ENCODE measurements at places on chromosomes 4 and X.

GRCh38 chr4:76723373-76723772 is 174.6 kb downstream of the SOWAHB start:
- no peak for DNase-seq

GRCh38 chr4:18566970-18567799 is 545.6 kb upstream of the LCORL start:
- DNase-seq = no peak

- DNase-seq = no peak
Measured at GRCh38 chrX:49876750-49877149, 2.5 kb upstream of the USP27X start.

GRCh38 chr4:185920171-185920570 is 108.2 kb upstream of the SORBS2 start:
- no peak for DNase-seq

DNA sequence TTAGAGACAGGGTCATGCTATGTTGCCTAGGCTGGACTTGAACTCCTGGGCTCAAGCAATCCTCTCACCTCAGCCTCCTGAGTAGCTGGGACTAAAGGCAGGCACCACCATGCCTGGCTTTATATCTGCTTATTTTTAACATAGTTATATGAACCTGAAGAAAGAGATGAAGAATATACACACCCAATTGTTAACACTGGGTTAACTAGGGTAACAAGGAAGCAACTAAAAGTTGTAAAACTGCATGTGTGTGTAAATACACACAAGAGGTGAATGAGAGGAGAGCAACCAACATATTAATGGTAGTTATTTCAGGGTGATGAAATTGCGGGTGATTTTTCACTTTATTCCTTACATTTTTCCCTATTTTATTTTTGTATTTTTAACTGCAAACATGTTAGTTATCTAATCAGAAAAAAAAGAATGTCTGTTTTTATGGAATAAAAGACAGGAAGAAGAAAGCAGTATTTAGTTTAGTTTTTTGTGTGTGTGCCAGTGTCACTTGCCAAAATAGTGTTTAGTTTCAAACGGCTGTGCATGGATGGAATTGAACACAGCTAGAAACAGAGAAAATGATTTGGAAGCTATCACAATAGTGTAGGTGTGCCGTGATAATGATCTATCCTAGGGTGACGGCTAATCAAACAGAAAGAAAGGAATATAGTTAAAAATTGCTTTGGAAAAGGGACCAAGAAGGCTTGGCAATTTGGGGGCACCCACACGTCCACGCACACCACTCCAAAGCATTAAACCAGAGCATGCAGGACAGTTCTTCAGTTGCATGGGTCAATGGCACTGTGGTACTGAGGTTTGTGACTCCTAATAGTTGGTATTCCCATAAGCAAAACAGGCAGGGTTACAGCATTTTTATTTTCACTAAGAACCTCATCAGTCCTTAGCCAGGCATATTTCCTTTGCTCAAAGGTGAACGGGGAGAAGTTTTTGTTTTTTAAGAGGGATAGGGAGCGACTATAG is 89.1 kb upstream of the KLHL13 start:
- DNase-seq = no peak

DNA sequence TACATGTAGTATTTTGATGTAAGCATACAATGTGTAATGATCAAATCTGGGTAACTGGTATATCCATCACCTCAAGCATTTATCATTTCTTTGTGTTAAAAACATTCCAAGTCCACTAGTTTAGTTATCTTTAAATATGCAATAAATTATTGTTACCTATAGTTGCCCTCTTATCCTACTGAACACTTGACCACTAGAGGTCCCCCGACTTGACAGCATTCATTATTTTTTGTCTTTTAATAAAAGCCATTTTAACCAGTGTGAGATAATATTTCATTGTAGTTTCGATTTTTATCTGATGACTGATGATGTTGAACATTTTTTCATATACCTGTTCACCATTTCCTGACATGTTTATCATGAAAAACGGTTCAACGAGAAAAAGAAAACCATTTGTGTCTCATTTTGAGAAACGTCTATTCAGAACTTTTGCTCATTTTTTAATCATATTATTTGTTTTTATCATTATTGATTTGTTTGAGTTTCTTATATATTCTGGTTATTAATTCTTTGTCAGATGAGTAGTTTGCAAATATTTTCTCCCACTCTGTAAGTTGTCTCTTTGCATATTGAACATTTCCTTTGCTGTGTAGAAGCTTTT is 199.0 kb upstream of the CXXC4 start:
- no peak for DNase-seq

- DNase-seq = no peak
Measured at GRCh38 chr4:125693228-125693627, 378.5 kb downstream of the FAT4 start.

DNA sequence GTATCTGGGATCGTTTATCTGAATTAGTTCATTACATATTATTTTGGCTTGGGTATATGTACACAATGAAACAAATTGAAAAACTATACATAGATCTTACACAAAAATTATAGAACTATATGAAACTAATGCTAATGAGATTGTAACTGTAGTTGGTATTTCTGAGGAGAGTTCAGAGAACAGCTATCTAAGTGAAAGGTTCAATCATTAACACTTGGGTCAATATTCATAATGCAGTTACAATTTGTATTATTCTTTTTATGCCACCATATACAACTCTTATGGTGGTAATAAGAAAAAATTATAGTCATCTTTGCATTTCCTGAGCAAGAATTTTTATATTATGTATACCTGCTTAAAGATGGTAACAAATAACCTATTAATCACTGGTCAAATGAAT is 461.0 kb downstream of the GRXCR1 start:
- DNase-seq = no peak

DNA sequence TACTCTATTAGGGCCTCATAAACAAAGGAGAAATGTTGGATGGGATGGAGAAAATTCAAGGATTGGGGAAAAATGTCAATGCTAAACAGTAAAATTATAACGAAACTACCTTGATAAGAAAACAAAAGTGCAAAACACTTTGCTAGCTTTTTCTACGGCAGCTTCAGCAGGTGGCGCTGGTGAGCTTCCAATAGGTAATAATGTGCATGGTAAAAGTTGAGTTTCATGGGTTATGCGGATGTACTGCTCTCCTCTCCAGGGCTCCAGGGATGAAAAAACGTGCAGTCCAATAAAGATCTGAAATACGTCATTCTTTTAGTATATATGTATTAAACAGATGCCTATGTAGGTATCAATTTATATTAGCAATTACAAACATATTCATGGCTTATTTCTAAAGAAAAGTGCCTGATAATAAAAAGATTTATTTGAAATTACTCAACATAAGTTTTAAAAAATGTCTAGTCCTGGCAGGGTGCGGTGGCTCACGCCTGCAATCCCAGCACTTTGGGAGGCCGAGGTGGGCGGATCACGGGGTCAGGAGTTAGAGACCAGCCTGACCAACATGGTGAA is 239.6 kb downstream of the GRXCR1 start:
- DNase-seq = peak; percentile 24

DNA sequence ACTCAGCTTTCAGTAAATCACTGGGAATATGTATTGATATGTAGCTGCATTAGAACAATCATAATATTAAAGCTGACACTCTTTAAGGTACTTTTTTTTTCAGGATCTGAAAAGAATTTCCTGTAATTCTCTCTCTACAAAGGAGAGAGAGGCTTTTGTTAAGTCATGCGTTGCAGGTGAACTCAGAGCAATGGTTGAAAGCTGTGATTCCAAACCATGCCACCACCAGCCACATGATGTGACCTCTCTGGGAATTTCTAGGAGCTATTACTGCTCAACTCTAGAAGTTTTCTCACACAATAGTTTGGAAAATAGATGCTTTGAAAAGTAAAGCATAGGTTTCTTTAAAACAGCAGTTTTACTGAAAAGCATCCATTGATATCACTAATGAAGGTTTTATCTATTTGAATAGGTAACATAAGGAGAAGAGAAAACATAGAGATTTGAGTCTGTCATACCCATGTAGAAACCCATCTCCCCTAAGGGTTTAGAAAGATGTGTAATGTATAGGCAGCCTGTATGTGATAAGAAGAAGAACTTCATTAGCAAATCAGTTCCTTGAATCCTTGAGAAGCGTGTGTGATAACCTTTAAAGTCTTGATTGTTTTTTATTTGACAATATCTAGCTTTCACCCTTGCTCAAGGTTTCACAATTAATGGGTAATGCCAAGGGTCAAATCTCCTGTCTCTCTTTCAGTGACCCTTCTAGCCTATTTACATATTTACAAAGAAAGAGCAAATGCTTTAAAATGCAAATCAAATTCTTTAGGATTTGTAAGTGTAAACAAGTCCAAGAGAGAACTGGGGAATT is 161.0 kb upstream of the ANKRD50 start:
- DNase-seq = no peak

GRCh38 chr4:43163101-43163792 is 270.7 kb downstream of the GRXCR1 start:
- no peak for DNase-seq

- no peak for DNase-seq
Measured at GRCh38 chrX:7109838-7110793, 37.4 kb upstream of the STS start.

GRCh38 chr4:23268072-23268771 is 575.5 kb downstream of the GBA3 start:
- DNase-seq = no peak

GRCh38 chrX:9019151-9019550 is 14.8 kb downstream of the FAM9B start:
- no peak for DNase-seq

DNA sequence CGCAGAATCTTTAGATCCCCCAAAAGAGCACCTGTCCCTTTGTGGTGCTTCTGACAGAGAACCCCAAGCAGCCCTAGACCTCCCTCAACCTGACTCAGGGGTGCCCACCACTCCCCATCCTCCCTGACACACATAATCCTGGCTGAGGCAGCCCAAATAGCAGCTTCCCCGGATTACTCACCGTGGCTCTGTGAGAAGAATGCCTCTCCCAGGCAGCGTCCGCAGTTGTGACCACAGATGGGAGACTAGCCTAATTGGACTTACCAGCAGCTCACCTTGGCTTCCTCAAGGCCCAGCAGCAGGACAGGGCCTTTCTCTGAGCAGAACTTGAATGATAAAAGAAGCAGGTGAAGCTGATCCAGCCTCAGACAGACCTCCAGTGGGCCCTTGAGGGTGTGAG is 10.3 kb upstream of the ODAPH start:
- DNase-seq = no peak

DNA sequence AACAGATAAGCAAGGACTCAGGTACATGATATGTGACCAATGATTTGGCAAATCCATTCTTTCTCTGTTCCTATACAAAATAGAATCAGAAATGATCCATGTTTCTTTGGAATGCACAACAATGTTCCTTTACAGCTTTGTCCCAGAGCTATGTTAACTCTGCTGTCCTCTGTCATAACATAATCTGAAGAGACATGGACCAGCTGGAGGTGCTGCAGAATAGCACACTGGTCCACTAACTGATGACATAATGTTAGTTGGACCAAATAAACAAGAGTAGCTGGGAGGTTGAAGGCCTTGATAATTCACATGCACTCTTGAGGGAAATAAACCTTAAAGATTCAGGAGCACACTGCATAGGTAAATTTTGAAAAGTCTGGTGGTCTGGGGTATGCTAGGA is 23.0 kb upstream of the DHX15 start:
- DNase-seq = no peak

- DNase-seq = no peak
Measured at GRCh38 chrX:133590703-133591505, 175.6 kb upstream of the GPC4 start.

GRCh38 chrX:30653415-30654131 is at the start of gene GK:
TSS of gene GK (plus strand) at chrX:30653423. CDS start at chrX:30653538, 115 bp downstream.
- DNase-seq = no peak

- DNase-seq = peak; percentile 47
Measured at GRCh38 chrX:24838629-24839028, 144.9 kb downstream of the POLA1 start.

- no peak for DNase-seq
Measured at GRCh38 chrX:150762258-150763165, 69.3 kb downstream of the MTMR1 start.

GRCh38 chr4:48033825-48034413 is 17.3 kb downstream of the NIPAL1 start:
- no peak for DNase-seq

DNA sequence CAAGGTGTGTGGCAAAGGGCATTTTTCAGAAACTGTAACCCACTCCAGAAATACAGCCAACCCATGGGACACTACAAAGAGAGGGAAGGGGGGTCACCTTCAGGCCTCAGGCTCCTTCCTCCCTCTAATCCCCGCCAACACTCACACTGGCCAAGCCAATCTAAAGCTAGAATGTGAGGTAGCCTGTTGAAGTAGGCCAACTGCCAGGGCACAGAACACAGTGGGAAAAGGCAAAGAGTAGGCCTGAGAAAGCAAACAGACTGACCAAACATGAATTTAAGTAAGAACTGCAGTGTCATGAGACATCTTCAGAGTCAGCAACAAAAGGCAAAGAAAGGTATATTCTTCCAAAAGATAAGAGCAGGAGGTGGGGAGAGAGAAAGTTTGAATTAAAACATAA is 289.0 kb downstream of the HNRNPD start:
- no peak for DNase-seq

DNA sequence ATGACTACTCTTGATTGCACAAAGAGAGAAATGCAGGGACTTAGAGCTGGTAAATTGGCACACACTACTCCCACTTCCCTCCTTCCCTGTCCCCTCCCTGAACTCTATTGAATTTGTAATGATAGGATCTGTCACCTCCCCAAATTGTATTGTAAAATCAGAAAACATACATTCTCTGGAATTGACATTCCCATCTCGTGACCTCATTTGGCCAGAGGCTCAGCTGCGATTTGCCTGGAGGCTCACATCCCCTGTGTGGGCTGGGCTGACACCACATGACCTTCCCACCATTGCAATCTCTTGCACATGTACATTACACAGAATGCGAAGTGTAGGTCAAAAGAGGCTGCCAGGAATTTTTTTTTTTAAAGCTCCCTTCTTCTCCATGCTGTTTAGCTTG is 172.1 kb downstream of the MID1IP1 start:
- no peak for DNase-seq

GRCh38 chrX:133258481-133258880 is 40.3 kb upstream of the TFDP3 start:
- no peak for DNase-seq

GRCh38 chrX:16444353-16444752 is 205.6 kb upstream of the S100G start:
- no peak for DNase-seq

DNA sequence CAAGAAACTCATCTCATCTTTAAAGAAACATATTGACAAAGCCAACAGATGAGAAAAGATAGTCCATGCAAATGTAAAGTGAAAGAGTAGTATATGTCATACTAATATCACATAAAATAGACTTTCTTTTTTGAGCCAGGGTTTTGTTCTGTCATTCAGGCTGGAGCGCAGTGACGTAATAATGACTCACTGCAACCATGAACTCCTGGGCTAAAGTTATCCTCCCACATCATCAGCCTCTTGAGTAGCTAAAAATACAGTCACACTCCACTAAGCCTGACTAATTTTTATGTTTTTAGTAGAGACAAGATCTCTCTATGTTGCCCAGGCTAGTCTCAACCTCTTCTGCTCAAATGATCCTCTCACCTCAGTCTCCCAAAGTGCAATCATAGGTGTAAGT is 51.8 kb upstream of the TRAM1L1 start:
- no peak for DNase-seq
